Activated CD4-positive, alpha-beta T cell treated with anti-CD3 and anti-CD28 coated beads for 48 hours (primary cell): ENCODE measurements at places on chromosomes 2 and 18.
A peak's percentile ranks its signal among the peaks of the same experiment; 100 is the strongest.

GRCh38 chr2:145066856-145067548 is 547.1 kb upstream of the ZEB2 start:
- DNase-seq = no peak

DNA sequence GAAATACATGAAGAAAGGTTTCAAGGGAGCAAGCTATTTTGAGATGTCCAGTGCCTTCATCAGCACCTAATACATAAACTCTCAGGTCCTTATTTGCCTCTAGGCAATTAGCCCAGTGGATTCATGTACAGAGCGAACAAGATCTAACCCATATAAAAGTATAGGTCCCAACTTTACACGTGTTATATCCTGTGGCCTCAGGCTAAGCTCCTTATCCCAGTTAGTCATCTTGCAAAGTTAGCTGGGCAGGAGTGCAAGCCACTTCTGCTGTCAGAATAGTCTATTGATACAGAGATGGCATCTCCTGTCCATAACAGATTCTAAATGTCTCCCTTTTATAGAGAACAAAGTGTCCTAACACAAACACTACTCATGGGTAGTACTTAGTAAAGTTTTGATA is 203.9 kb upstream of the PIK3C3 start:
- DNase-seq = no peak

DNA sequence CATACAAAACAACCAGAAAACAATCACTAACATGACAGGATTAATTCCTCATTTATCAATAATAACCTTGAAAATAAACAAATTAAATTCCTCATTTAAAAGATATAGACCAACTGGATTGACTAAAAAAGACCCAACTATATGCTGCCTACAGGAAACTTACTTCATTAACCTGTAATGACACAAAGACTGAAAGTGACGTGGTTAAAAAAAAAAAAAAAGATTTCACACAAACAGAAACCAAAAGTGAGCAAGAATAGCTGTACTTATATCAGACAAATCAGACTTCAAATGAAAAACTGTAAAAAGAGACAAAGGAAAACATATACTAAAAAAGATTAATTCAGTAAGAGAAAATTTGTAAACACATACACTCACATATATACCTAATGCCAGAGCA is 201.2 kb downstream of the CCDC178 start:
- no peak for DNase-seq

DNA sequence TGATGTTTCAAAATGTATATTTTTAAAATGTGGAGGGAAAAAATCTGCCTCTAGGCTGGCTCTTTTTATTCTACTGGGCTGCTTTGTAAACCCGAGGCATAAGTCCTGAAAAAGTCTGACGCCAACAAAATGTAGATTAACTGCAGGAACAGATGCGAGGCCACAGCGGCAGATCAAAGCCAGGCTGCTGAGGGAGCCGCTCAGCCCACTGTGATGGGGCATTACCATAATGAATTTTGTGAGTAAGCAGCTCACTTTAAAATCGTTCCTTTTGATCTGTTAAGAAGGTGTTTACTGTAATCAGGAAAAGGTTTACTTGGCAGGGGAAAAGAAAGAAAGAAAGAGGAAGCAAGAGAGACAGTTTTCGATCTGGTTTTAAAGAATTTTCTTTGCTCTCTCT is 269.0 kb downstream of the ICOS start:
- peak; percentile 7 for DNase-seq

DNA sequence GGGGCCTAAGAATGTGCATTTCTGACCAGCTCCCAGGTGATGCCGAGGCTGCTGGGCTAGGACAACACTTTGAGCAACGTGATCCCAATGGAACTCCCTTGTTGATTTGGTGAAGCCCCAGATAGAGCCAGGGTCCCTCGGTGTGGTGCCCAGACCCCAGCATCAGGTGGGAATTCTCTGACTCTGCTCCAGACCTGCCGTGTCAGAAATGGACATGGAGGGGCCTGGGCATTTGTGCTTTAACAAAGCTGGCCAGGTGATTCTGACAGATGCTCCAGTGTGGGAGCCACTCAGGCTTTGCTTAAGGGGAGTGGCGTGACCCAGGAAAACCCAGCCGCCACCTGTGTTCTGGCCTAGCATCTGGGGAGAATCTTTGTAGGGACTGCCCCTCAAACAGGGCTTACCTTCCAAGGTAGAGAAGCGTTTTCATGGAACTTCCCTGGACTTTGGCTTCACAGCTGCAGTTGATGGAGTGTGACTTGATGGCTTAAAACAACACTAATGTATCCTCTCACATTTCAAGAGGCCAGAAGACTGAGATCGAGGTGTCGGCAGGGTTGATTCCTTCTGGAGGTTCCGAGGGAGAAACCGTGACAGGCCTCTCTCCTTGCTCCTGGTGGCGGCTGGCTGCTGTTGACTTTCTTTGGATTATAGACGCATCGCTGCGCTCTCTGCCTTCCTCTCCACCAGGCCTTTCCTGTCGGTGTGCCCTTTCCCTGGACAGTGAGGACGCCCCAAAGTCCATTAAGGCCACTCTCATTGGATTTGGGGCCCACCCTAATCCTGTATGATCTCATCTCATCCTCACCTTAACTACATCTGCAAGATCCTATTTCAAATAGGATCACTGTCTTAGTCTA is 57.0 kb upstream of the HDAC4 start:
- DNase-seq = no peak

GRCh38 chr2:241540401-241540770 is 18.2 kb upstream of the BOK start:
- no peak for DNase-seq
